Left ventricle myocardium superior (tissue), 1 donor: ENCODE measurements at places on chromosomes 3 and 15. TPM values are rescaled to one million over a fixed set of nuclear protein-coding genes. Genes with fewer than 3 reads are reported as not detected.

- no peak for DNase-seq
These were observed 148.5 kb upstream of the HACD2 start for GRCh38 chr3:123733341-123733740.

GRCh38 chr3:38507120-38507519 is 11.0 kb downstream of the EXOG start:
- no peak for DNase-seq

CCR8 gene
- total RNA-seq, result not detected

KCNMB3 gene
- 1.1 TPM for total RNA-seq

TXNRD3 gene
- 5.0 TPM for total RNA-seq

DNA sequence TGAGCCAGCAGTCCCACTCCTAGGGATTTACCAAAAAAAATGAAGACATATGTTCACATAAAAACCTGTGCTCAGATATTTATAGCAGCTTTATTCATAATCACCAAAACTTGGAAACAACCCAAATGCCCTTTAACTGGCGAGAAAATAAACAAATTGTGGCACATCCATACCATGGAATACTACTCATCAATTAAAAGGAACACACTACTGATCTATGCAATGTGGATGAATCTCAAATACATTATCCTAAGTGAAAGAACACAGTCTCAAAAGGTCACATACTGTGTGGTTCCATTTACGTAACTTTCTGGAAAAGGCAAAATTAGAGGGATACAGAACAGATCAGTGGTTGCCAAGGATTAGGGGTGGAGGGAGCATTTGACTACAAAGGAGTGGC is 394.5 kb downstream of the SHQ1 start:
- DNase-seq, result no peak

SPINK8 gene
- total RNA-seq, result not detected

DNA sequence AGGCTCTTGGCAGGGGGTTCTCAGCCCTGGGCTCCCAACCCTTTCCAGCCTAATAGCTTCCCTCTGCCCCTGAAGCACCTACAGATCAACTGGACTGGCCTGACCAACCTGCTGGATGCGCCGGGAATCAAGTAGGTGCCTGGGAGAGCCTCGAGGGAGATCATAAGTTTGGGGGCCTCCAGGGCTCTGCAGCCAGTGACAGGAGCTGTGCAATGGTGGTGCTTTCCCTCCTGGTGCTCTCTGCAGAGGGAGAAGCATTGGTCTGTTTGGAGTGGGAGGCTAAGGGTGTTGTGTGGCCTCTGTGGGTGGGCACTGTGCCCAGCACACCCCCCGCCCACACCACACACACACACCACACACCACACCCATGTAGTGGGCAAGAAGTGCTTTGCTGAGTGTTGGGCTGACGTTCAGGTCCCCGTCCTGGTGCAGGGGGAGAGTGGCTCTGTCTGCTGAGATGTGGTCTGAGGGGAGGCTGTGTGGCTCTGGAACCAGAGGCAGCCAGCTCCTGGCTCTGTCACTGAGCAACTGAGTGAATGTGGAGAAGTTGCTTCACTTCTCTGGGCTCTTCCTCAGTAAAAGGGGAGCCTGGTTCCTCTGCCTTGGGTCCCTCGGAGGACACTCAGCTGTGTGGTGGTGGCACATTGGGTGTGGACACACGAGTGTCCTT is 26.3 kb downstream of the ESYT3 start:
- DNase-seq, result no peak

PRR23A gene
- total RNA-seq, result not detected

GPR176 gene
- total RNA-seq, result 1.5 TPM

DNA sequence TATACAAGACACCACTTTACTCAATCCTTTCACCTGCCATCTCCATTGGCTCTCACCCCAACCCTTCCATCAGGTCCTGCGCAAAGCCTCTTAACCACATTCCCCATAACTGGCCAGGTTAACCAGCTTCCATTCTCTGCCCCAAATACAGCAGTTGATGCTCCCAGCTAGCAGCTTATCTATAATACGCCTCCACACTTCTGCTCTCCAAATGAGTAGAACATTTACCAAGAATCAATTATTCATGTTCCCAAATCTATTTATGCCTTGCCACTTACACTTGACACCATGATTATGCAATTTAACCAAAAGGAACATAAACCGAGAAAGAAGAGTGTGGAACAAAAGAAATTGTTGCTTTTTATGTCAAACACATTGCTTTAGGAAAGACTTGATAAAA is 103.7 kb upstream of the TPM1 start:
- no peak for DNase-seq

GRCh38 chr15:40280260-40281056 is 2.4 kb downstream of the ANKRD63 start:
- DNase-seq, result no peak

DNA sequence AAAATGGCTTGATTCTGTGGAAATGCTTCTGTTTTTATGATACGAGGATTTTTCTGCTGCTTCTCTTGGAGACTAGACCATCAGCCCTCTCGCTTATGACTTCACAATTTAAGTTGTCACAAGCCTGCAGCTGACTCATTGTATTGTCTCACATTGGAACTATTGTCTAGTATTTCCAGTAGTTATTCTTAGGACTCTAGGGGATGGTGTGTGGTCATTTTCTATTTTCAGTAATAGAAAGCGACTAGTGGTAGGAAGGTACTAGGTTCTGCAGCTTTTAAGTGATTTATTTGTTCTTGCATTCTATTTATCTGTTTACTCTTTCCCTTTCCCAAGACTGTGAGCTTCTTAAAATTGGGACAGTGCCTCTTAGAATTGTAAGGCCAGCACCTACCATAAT is 66.3 kb upstream of the CRTC3 start:
- DNase-seq, result no peak

DNA sequence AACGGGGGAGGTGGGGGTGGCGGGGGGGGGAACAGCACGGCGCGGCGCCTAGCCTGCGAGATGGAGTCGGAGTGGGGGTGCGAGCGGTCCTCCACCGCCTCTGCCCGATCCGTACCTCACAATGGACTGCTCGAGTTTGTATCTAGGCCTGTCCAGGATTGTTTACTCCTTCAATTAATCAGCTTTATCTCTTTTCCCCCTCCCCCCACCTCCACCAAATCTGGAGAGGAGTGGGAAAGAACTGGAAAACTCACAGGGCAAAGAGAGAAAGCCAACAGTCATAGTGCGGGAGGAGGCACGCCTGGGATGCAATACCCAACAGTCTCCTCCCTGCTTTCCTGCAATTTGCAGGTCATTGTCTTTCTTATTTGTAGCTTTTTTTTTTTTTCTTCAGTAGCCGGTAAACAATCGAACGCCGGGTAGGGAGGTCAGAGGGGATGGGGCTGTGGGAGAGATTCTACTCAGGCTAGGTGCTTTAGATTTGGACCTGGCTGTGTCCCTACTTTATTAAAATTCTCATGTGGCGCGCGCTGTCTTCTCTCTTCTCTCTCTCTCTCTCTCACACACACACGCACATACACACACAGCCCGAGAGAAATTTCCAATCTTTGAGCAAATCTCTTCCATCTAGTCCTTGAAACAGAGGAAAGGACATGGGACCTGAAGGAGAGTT is 6.9 kb upstream of the MEIS2 start:
- peak; percentile 31 for DNase-seq
